ENCODE measurements at places on chromosomes 11 and 22. TPM values are rescaled to one million over a fixed set of nuclear protein-coding genes. Genes with fewer than 3 reads are reported as not detected.

Gene ASRGL1
- 4.1 TPM for total RNA-seq

DNA sequence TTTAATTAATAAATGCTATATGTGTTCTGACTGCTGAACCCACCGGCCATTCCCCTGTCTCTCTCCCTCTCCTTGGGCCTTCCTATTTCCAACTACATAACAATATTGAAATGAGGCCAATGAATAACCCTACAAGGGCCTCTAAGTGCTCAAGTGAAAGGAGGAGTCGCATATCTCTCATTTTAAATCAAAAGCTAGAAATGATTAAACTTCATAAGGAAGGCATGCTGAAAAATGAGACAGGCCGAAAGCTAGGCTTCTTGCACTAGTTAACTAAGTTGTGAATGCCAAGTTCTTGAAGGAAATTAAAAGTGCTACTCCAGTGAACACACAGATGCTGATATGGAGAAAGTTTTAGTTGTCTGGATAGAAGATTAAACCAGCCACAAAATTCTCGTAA is 109.2 kb downstream of the TSPAN18 start:
- DNase-seq: no peak

DNA sequence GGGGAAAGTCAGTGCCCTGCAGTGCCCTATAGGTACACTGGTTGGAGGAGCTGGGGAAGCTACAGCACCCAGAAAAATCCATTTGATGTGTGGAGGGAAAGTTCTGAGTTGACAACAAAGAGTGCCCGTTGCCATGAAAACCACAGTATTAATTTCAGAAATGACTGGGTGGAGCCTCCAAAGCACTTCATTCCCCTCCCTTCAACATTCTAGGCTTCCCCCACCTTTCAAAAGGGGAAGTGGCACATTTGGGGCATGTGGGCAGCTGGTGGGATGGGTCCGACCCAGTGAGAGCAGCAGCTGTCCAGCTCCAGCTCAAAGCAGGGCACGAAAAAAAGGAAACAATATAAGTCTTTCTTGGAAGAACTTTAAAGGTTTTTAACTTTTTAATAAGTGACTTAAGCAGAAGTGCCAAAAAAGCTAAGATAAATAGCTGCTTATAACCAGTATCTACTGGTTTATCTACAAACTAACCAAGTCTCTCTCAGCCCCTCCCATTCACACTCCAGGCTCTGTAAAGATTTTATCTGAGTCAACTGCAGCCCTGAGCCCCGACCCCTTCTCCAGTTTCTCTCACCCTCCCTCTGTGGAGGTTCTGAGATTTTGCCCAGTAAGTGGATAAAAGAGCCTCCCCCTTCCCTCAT is 9.0 kb upstream of the AHNAK start:
- peak; percentile 64 for DNase-seq

DNA sequence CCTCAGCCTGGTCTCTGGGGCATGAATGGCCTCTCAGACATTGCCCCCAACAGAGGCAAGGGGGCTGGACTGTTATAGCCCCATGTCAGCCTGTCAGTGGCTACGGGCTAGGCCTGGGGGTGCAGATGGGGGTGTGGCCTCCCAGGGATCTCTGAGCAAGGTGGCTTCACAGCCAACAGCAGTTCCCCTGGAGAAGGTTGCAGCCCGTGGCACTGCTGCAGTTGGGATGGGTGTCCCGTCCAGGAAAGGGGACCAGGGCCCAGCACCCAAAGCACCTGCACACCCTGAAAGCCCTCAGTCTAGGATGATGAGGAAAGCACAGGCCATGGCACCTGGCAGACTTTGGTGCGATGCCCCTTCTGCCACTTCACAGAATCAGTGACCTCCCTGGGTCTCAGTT is 101.3 kb downstream of the TP53I11 start:
- no peak for DNase-seq

- no peak for DNase-seq
Measured at GRCh38 chr11:34502949-34503348, 10.6 kb downstream of the ELF5 start.

GRCh38 chr11:130480186-130480585 is 31.7 kb downstream of the ADAMTS15 start:
- no peak for DNase-seq

Gene GPR83
- total RNA-seq: 0.27 TPM

- no peak for DNase-seq
Measured at GRCh38 chr11:100774859-100775258, 87.8 kb downstream of the ARHGAP42 start.

DNA sequence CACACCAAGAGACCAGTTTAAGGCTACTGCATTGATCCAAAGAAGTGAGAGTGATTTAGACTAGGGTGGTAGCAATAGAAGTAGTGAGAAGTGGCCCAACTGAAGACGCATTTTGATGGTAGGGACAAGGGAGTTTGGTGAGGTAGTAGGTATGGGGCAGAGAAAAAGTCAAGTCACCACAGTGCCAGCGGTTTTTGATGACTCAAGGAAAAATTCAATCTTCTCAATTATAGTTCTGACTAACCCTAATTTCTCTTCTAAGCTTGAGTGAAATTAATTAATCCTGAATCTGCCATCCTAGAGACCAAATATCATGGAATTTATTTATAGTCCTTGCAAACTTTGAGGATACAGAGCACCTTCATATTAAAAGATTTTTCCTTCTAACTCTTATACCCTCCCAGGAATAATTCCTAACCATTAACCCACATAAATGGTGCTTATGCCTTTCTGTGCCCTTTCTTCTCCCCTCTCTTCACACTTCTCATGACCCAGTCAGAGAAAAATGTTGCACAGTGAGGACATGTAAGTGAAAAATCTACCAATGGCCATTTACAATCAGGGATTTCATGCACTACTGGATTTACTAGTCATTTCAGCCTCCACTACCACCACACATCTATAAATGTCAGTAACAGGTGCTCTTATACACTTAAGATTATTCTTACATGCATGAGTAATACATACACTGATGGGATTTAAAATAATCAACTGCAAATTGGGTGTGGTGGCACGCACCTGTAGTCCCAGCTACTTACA is 45.9 kb upstream of the ARHGAP32 start:
- DNase-seq: no peak

- DNase-seq: no peak
Measured at GRCh38 chr11:34149786-34150185, 44.4 kb downstream of the NAT10 start.
